NCI-H1417 (cell line): ENCODE measurements at places on chromosomes 4 and X.

DNA sequence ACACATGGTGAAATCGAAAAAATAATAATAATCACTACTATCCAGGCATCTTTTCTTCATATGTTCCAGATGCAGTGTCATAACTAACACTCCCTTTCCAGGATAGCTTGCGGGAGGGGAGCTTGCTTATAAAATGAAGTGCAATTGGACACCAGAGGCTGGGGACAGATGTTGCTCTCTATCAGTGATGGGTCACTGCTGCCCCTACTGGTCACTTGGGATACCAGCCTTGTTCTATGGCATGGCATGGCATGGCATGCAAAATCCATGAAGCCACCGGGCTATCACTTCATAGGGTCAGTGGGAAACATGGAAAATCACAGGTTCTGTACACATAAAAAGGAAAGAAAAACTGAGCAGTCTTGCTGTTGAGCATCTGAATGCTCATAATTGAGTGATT lies 168.1 kb downstream of the GLRA2 start:
- peak; percentile 35 for DNase-seq

DNA sequence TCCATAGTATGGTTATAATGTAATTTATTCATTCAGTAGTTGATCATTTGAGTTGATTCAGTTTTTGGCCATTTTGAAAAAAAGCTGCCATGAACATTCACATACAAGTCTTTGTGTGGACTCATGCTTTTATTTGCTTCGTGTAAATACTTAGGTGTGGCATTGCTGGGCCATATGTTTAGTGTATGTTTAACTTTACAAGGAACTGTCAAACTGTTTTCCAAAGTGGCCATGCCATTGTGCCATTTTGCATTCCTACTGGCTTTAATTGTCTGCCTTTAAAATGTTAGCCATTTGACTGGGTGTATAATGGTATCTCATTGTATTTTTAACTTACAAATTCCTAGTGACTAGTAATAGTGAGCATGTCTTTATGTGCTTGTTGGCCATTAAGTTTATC lies 8.8 kb downstream of the MTM1 start:
- no peak for DNase-seq

DNA sequence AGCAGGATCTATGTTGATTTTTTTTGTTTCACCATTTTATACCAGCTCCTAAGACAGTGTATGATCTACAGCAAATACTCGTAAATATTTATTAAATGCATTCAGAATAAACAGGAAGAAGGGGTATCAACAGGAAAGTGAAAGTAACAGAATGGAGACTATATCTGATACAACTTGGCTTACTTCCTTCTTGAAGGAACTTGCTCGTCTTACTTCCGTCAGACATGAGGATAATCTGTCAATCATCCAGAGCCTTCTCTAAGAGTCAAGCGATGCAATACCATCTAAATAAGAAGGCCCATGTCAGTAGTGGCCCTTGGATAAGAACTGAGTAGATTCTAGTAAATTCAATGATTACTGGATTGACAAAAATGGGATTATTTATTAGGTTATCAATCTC lies 84.2 kb downstream of the CAMK2D start:
- DNase-seq: no peak

DNA sequence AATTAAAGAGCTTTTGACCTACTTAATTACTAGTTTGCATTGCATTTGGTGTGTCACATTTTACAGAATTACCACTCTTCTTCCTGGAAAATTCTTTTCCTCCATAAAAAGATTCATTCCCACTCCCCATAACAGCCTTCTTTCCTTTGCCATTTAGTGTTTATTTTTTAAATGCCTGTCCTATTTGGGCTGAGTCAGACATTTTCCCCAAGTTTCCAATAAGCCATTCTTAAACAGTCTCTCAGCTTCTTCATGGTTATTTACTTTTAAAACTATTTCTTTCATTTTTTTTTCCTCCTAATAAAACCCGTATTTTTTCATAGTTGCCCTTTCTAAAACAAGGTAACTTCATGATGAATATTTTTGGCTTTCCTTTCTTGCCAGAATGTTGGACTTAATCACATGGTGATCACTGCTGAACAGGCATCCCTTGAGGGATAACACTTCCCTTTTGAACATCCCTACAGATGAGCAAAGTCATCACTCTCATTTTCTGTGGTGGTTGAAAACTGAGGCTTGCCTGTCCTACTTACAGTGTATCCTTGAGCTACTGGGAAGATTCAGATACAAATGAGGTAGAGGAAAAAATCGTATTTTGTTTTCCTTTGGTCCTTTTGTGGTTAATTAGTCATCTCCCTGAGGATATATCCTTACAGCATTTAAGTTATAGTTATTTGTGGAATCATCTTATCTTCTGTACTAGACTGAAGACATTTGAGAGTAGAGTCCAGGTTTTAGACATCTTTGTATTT lies 520.5 kb upstream of the NR3C2 start:
- no peak for DNase-seq

- DNase-seq: no peak
Observed at GRCh38 chrX:136598631-136599030, 49.3 kb upstream of the CD40LG start.

DNA sequence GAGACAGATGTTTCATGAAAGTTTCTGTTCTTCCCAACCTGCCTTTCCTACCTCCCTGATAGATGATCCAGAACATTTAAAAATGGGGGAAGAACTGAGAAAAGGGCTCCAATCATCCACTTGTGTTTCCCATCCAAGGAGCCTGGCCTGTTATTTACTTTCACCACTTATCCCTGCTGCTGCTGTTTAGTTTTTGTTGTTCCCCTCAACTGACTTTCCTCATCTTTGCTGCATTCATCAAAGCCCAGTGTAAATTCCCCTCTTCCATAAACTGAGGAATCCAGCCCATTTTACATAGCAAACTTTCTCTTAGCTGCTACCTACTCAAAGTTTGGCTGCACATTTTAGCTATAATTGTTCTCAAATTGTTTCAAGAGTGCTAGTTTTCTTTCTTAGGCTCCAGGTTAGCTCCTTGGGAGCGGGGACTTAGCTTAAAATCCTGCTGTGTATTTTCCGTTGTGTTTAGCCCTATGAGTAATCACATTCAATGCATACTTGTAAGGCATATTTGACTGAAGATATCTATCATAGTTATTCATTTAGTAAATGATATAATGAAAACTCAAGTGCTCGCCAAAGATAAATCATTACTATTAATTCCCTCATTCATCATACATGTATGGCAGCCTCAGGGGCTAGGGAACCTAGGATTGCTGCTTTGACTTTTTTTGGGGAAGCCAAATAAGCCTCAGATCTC lies 1.4 kb upstream of the PTPN13 start:
- DNase-seq: peak; percentile 47

DNA sequence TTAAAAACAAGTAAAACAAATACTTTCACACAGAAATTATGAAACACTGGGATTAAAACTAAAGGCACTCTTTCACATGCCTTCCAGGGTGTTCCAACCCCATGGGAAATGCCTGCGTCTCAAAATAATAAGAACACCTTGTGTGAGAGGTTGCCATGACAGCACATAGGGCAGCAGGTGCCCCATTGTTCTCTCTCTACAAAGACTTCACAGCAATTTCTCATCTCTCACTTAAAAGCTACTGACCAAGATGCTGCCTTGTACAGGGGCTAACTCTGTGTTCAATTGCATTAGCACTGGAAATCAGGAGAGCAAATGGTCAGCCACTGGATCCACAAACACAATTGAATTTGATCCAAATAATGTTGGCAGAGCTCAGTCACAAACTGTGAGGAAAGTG lies 102.5 kb upstream of the GALNTL6 start:
- peak; percentile 64 for DNase-seq

DNA sequence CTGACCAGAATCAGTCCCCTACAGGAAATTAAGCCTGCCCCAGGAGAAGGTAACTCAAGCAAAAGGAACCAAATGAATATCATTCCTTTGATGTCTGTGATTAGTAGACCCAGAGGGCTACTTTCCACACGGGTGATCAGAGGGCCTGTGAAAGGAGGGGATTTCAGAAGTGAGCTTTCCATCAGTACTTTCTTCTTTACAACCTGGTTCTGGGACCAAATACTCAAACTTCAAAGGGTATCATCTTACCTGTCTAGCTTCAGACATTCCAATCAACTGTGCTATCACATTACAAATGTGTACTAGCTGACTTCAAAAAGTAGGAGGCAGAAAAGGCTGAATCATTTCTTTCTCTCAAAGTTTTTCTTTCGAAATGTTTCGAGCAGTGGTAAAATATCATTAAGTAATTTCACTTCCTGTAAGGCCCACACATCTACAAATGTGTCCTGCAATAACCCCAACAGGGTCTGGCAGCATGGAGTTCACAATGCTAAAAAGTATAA lies 23.9 kb downstream of the ACSL4 start:
- DNase-seq: no peak

DNA sequence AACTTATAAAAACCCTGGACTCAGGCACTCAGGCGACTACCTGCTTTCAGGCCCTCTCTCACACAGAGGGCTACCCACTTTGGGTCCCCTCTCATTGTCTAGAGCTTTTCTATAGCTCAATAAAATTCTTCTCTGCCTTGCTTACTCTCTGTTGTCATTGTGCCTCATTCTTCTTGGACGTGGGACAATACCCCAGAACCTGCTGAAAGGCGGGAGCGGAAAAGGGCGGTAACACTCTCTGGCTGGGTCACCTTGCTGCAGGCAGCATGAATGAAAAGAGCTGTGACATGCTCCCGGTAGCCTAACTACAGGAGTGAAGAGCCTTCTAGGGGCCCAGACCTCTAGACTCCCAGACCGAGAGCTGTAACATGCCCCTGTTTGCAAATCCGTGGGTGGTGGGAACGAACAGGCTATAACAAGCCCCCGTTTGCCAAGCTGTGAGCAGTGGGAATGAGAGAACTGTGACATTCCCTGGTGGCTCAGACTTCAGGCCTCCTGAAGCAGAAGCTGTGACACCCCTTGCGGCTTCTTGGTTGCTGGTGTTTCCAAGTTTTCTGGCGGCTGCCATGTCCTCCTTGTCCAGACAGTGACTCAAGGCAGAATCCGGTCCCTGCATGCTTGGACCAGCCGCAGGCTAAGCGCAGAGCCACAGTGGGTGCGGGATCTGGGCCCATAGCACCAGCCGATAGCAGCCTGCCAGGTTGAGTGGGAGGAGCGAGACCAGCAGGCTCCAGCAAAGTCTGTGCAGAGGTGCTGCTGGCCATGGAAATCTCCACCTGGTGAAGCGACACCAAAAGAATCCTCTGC lies 684.6 kb downstream of the ARAP2 start:
- no peak for DNase-seq

DNA sequence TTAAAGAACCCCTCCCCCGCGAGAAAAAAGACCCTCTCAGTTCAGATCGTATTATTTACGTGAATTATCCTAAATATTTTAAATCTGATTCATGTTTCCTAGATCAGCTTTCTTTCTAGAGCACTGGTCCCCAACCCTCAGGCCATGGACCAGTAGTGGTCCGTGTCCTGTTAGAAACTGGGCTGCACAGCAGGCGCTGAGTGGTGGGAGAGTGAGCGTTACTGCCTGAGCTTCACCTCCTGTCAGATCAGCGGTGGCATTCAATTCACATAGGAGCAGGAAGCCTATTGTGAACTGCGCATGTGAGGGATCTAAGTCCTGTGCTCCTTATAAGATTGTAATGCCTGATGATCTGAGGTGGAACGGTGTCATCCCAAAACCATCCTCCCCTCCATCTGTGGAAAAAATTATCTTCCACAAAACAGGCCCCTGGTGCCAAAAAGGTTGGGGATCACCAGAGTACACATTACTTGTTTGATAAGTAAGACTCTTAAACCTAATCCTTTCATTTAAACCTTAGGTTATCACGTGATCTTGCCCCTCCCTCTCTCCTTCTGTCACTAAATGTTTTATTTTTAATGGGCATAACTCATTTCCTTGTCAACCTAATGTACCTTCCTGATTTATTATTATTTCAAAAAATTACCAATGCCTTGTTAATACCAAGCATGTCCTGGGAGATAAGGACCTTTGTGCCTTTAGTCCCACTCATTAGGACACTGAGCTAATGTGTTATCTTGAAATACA lies 442.9 kb downstream of the TLL1 start:
- DNase-seq: no peak

GRCh38 chr4:52869196-52869595 lies 7.1 kb downstream of the RASL11B start:
- DNase-seq: no peak

DNA sequence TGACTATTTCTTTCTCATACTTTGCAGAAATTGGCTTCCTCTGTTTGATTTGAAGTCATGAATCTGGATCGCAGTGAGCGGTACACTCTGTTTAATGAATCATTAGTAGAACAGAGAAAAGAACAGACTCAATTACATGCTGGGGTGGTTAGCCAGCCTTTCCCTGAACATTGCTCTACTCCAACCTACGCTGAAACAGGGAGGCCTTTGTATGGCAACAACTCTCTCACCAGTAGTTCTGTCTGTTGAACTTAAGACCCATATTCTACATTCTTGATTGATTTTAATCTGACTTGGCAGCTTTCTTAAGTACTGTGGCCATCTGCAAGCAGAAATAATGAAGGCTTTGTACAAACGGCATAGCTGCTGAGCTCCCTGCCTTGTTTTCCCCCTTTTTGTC lies 19.0 kb upstream of the AP1S2 start:
- DNase-seq: peak; percentile 20

- DNase-seq: no peak
Observed at GRCh38 chrX:24332878-24333277, 19.0 kb upstream of the SUPT20HL2 start.

DNA sequence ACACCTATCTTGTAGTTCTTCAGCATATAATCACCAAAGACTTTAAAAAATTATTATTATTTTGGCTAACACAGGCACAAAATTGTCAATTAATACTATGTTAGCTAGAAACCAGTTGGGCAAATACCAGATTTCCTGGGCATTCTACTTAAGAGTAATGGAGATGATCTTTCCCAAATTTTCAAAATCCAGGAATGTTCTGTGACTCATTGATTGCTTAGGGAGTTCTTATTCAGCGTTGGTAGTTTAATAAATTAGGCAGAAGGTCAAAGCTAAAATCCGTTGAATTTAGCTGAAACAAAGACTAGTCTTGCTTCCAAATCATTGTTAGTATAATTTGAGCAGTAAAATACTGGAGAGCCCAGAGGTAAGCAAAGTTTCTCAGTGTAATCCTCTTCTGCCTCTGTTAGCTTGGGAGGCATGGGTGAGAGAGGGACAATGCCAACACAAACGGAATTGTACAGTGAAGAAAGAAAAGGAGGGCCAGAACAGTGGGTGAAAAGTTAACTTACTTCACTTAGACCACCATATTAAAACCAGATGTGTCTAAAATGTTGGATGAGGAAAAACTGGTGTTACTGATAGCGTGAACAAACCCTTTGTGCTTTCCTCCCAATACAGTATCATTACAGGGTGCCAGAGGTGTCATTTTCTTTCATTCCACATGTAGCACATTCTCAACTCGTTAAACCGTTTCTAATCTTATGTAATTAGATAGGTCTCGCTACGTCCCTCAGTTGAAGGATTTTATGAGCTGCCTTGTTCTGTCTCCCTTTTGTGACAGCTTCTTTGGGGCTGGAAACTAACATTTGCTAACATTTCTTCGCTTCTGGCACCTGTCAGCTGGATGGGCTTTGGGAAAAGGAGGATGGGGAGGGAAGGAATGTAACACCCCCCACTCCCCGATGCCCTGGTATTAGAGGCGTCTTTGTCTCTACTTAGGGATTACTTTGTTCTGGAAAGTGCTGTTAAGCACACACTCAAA lies 87.4 kb upstream of the CITED1 start:
- DNase-seq: no peak

- no peak for DNase-seq
Observed at GRCh38 chr4:169652535-169652934, 32.2 kb downstream of the CLCN3 start.
